Stimulated activated CD4-positive, alpha-beta T cell treated with anti-CD3 and anti-CD28 coated beads, Interleukin-15, amount 100 ng/mL, for 1 hour (primary cell): ENCODE measurements at places on chromosomes 2 and 18.

DNA sequence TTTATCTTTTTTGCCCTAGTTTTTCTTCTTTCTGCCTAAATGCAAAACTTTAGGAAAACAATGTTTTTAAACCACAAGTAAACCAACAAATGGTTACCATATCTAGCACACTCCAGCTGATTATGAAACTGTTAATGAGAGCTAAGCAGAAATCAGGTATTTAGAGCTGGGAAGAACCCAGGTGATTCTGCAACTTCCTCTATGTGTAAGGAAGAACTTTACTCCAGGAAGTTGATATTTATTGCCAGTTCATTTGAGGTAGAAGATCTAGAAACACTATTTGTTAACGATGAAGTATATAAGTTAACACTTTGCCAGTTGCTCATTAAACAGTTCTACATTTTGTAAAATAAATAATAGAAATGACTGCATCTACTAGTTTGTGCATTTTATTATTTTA is 409.7 kb downstream of the XIRP2 start:
- no peak for DNase-seq

DNA sequence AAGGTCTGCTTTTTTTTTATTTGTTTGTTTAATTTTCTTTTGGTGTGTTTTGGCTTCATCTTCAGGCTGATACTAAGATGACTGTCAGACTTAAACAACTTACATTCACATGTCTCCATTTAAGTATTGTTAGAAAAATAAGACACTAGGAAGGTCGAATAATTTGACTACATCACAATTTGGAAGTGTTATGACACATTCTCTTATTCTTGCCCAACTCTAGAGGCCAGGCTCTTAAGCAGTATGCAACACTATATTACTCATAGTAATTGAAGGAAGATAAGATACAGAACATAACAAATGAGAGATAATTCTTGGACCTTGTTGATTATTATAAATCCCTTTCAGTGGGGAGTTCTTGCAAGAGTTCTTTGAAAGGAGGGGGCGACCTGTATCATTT is 295.3 kb upstream of the COL3A1 start:
- no peak for DNase-seq

- no peak for DNase-seq
These were observed 19.8 kb downstream of the DTYMK start for GRCh38 chr2:241666627-241667400.

DNA sequence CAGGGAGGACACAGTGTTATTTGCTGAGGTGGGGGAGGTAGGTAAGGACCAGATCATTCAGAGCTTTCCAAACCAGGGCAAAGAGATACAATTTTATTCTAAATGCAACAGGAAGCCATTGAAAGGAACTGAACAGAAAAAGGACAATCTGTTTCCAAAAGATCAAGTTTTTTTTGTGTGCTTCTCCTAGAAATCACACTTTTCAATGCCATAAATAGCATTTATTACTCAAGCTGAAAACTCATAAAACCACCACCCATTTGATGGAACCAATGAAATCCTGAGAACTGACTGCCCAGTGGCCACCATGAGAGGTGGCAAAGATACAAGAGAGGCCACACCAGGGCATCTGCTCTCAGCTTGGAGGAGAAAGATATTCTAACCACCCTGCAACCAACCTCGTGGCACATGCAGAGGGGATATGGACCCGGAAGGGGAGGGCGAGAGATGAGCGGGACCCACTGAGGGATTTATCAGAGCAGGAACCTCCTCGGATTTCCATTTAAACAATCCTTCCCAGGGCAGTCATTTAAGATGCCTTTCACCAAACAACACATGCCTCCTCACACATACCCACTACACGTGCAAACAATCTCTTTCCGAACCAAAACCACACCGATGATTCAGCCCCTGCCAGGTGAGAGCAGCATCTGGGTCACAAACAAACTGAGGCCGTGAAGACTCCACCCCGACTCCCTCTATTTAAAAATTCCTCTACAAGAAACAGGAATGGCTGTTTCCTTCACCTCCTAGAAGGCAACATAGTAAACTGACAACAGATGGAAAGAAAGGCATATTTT is 8.8 kb downstream of the CYB5A start:
- DNase-seq: no peak

GRCh38 chr2:37414470-37414949 is 70.1 kb downstream of the QPCT start:
- DNase-seq: no peak

- no peak for DNase-seq
These were observed 55.4 kb upstream of the ACVR1 start for GRCh38 chr2:157931542-157931941.

DNA sequence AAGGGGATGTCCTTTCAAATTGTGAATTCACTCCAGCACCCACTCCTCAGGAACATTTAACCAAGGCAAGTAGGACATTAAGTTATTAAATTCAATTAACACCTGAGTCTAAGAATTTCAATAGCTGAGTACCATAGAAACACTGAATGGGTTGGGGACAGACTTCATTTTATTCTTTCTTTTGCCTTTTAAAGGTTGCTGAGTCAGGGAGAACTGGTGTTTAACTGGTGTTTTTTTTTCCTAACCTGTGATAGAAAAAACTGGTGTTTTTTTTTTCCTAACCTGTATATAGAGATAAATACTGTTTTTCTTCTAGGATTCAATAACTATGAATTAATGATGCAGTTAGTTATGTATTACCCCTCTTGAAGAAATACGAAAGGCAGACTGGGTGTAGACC is 38.9 kb downstream of the TTC27 start:
- no peak for DNase-seq

- DNase-seq: no peak
These were observed 18.8 kb downstream of the CDH2 start for GRCh38 chr18:28158083-28158581.
